ENCODE measurements at places on chromosomes 7 and 10. TPM values are rescaled to one million over a fixed set of nuclear protein-coding genes. Genes with fewer than 3 reads are reported as not detected.

Gene WEE2
- total RNA-seq = not detected

Gene C7orf57
- 0.15 TPM for total RNA-seq

Gene EPO
- not detected for total RNA-seq

Gene DGKI
- 0.20 TPM for total RNA-seq

Gene PHYHIPL
- total RNA-seq = not detected

Gene GNAT3
- not detected for total RNA-seq

Gene SHTN1
- 2.1 TPM for total RNA-seq

Gene LCOR
- 10.7 TPM for total RNA-seq

Gene HOXA7
- total RNA-seq = 11.9 TPM

Gene ECHS1
- total RNA-seq = 138 TPM

Gene LRRC4
- 0.60 TPM for total RNA-seq

Gene DRGX
- not detected for total RNA-seq

Gene PRKAR2B
- total RNA-seq = 56.7 TPM

Gene EFCAB10
- 0.44 TPM for total RNA-seq

Gene NEUROD6
- total RNA-seq = not detected

Gene PRSS37
- total RNA-seq = not detected

Gene FGFBP3
- total RNA-seq = 0.33 TPM

Gene GPR15LG
- total RNA-seq = not detected

Gene ZNF503
- 2.1 TPM for total RNA-seq

Gene AGAP5
- 0.74 TPM for total RNA-seq

Gene RPA3
- total RNA-seq = 30.0 TPM

Gene PON1
- total RNA-seq = not detected

Gene AEBP1
- total RNA-seq = 9.2 TPM

Gene IFIT1
- 44.0 TPM for total RNA-seq

Gene TMEM130
- not detected for total RNA-seq

Gene GJD4
- total RNA-seq = not detected

Gene HEPACAM2
- not detected for total RNA-seq

Gene CEP55
- 83.6 TPM for total RNA-seq

Gene ANKRD22
- total RNA-seq = not detected

Gene CAMK1D
- total RNA-seq = 1.4 TPM

Gene LIPF
- not detected for total RNA-seq

Gene GOLGA7B
- 0.05 TPM for total RNA-seq

Gene HOXA11
- total RNA-seq = 4.0 TPM

Gene NDUFB2
- 653 TPM for total RNA-seq

Gene ASB4
- not detected for total RNA-seq

Gene FFAR4
- not detected for total RNA-seq

Gene CH25H
- total RNA-seq = 6.7 TPM

Gene MBL2
- total RNA-seq = not detected

Gene DNTT
- not detected for total RNA-seq

Gene DMTF1
- total RNA-seq = 19.1 TPM

Gene CHCHD3
- total RNA-seq = 63.8 TPM

Gene LBX1
- total RNA-seq = not detected

Gene SLC26A4
- total RNA-seq = 1.3 TPM

Gene PIK3CG
- 4.7 TPM for total RNA-seq

Gene RET
- 0.94 TPM for total RNA-seq

Gene PDE6C
- total RNA-seq = not detected

Gene NXPH1
- not detected for total RNA-seq

Gene PRTFDC1
- 9.4 TPM for total RNA-seq

Measured in mammary microvascular endothelial cell (primary cell).